ENCODE measurements at places on chromosomes 2 and 18.

DNA sequence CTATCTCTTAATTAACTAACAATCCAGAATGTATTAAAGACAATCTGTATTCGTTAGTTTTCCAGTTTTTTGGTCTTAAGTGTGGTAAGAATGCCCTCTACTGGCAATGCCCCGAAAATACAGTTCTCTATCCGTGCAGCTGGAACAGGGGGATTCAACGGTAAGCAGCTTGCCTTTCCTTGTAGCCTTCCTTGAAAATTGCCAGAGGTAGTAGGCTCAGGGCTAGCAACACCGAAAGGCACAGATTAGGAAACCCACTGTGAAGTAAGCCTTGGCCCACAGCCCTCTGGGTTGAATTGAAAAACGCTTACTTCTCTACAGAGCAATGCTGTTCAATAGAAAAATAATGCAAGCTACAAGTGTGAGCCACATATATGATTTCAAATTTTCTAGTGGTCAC is 17.1 kb upstream of the VPS4B start:
- peak; percentile 69 for DNase-seq

DNA sequence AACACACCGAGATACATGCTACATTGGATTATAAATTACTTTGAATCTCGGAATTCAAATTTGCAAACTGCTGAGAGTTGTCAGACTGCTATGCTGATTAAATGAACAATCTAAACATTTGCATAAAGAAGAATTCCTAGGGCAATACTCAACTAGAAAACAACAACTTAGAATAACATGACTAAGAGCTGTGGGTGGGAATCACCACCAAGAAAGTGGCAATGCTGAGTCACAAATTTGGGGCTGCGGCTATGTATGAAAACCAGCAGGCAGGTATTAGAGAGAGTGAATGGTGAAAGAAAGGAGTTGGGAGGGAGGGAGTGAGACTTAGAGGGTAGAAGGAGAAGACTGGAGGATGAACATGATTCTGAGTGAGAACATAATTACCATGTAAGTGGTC is 559.5 kb downstream of the PIK3C3 start:
- no peak for DNase-seq

DNA sequence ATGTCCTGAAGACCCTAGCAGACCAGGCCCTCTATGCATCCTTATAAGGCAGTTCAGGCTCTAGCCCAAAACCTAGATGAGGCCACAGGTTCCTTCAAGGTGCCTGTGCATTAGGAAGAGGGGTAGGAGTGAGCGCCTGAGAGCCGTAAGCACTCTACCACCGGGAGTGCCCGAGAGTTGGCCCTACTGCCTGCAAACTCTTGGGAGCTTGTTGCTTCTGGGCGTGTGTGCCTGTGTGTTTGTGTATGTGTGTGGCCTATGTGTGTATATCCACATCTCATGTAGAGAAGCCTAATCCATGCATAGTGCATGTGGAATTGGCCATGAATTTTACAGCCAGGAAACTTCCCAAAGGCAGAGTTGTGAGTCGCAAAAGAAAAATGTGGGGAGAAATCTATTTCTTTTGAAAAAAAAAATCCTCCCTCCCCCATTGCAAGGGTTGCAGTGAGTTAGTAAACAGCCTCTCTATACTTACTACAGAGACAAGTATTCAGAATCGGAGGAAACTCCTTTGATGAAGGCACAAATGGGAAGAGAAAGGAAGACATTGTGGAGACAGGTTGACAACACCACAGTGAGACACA is 96.8 kb downstream of the ADD2 start:
- DNase-seq: no peak

GRCh38 chr2:43178055-43178598 is 48.3 kb downstream of the ZFP36L2 start:
- no peak for DNase-seq

- no peak for DNase-seq
These were observed 100.0 kb upstream of the DTNA start for GRCh38 chr18:34609986-34610648.

DNA sequence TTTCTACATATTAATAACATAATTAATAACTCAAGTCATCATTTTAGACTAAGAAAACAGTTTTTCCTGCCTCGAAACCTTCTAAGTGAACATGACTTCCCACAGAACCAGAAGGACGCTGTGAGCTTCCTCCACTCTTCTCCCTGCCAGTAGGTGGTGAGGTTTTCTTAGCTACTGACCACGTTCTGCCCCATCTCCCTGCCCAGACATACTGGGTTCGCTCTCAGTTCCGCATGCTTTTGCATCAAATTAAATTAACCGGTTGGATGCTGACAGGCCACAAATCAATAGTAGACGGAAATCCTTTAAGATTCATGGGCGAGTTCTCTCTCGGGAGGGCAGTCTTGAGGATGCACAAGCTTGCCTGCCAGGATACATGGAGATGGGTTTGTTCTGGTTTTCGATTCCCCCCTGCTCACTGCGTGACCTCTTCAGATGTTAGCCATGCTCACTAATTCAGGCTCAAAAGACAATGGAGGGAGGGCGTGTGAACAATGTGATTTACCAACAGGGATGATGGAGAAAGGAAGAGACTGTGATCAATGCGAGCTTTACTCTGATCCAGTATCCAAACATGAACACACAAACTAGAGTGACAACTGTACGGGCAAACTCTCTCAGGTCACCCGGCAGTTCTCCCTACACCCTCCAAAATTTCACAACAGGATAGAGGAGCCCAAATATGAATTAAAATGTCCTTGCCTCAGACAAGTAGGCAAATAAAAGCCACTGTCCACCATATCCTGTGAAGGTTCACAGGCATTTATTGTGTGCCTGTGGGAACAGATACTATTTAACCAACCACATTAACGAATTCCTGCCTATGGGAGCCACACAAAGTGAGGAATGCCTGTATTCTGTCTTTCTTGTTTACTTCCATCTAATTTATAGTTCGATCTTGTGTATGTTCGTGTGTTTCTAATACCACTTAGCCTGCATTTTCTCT is 375.7 kb downstream of the EIPR1 start:
- no peak for DNase-seq

- peak; percentile 65 for DNase-seq
These were observed 655 bp downstream of the NPPC start for GRCh38 chr2:231925303-231926179.

- DNase-seq: no peak
These were observed 62.6 kb downstream of the CTAGE1 start for GRCh38 chr18:22355069-22355468.

DNA sequence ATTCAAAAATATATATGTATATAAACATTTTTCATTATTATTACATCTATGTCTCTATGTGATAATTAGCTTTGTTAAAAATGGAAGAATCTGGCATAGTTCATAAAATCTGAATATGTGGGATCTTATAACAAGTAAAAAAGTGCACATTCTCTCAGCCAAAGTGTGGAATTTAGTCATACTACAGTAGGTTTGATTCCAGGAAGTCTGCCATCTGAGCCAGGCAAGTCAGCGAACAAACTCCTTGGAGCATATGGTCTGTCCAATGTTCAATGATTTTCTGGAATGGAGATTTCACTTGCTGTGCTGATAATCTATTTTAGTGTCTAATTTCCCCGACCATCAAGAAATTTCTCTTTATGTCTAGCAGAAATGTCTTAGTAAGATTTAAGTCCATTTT is 1033.2 kb upstream of the NXPH2 start:
- no peak for DNase-seq

DNA sequence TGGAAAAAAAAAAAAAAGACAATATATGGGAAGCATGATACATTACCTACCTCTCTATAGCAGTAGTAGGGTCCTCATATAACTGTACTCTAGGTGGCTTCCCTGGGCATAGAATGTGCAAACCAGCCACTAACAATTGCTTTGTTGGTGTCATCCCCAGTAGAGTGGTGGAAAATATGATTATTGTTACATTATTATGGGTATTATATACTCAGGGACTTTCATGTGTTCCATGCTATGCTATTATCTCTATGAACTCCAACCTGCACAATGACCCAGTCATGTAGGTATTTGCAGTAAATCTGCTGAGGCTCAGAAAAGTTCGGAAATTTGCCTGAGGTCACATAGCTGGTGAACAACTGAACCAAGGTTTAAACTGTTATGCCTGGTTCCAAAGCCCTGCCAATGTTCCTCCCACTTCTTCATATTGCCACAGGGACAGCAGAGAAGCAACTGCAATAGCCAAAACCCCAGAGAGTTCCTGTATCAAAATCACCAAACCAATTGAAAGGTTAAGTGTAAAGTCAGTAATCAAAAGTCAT is 52.6 kb upstream of the MAP4K4 start:
- no peak for DNase-seq

- DNase-seq: peak; percentile 92
These were observed 70.8 kb upstream of the SMAD7 start for GRCh38 chr18:49021433-49022129.

DNA sequence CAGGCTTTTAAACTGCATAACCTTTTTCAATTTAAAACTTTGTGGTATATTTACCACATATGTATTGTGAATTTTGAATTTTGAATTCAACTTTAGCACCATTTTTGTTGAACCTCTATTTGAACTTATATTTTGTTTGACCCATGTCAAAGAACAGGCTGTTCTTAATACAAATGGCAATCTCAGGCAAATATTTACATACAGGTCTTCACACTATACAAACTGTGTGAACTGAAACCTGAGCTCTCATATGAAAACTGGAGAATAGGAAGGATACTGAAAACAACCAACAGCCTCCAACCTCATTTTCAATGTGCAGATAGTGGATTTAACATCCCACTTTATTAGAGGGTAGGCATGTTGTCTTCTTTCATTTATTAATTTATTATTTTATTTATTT is 491.8 kb downstream of the KCNJ3 start:
- DNase-seq: no peak

DNA sequence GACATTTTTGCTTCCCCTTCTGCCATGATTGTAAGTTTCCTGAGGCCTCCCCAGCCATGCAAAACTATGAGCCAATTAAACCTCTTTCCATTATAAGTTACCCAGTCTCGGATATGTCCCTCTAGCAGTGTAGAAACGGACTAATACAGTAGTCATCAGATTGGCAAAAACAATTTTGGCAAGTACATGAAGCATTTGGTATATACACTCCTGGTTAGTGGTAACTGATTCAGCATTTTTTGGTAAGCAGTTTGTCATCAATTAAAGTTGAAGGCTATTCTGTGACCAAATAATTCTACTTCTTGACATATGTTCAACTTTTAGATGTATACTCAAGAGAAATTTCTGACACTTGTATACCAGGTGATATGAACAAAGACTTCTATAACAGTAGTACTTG is 190.5 kb upstream of the STON1 start:
- DNase-seq: no peak

DNA sequence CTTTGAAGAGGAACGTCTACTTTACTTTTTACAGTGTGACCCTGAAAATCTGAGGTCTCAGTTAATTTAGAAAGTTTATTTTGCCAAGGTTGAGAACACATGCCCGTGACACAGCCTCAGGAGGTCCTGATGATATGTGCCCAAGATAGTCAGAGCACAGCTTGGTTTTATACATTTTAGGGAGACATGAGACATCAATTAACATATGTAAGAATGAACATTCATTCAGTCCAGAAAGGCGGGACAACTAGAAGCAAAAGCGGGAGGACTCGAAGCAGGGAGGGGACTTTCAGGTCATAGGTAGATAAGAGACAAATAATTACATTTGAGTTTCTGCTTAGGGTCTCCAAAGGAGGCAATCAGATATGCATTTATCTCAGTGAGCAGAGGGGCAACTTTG is 23.7 kb downstream of the ELMOD3 start:
- no peak for DNase-seq

DNA sequence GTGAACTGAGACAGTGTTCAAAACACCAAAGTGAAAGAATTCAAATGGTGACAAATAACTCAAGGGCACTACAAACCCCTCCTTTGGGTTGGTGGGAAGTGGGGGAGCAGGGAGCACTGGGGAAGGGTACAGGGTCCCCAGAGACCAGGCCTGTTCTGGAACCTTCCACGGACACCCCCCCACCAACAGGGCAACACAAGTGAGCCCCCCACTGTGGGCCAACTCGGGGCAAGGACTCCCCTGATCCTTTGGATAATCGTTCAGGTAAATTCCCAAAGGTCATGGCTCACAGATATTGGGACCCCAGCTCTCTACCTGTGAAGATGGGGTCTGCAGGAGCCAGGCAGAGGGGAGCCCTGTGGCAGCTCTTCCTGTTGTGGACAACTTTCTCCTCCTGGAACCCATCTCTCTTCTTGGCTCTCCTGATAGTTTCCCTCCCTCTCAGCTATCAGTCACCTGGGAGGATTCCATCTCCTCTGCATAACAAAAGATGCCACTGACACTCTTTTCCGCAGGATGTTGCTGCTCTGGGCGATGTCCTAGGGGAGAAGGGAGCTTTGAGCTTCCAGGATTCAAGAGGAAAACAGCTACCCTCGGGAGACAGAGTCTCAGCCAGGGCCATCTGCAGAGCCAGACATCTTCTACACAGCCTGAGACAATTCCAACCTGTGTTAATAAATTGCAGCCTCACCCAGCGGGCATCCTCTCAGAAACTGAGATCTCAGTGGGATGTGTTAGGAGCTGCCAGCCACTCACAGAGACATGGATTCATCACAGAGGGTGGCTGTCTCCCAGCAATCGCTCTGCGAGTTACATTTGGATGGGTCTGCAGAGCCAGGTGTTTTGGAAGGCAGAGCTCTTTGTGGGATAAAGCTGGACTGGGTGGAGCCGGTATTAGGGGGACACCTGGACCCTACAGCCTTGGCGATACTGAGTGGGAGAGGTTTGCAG is 35.4 kb downstream of the MBP start:
- DNase-seq: no peak

GRCh38 chr2:177118636-177119035 is 94.0 kb upstream of the HNRNPA3 start:
- DNase-seq: no peak

- DNase-seq: no peak
These were observed 705 bp downstream of the YES1 start for GRCh38 chr18:811182-811891.

GRCh38 chr2:28346587-28346986 is 46.1 kb upstream of the FOSL2 start:
- no peak for DNase-seq

DNA sequence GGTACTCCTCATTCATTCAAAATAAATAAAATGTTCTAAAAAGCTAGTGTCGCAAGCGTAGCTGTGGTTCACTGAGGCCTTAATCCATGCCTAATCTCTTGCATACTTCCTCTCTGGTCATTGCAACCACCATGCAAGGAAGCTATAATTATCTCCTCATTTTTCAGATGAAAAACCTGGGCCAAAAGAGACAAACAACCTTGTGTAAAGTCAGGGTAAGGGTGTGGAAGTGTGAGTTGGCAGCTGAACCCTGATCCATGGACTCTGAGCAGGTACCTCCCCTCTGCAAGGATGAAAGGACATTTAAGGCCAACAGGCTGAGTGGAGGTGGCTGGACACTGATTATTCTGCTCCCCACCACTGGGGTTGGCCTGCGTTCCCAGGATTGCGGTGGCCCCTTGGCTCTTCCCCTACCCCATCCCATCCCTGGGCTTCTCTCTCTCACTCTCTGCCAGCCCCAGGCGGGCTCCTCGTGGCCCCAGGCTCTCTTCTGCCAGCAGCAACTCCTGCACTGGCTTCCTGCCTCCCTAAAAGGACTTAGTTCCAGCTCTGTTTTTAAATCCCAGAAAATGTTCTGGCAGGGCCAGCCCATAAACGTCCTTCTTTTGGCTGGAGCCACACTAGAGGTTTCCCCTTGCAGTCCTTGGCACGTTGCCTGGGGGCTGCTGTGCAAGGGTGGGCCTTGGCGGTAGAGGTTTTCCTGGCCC is 72.0 kb upstream of the AFF3 start:
- no peak for DNase-seq

GRCh38 chr2:233049194-233049761 is 10.9 kb upstream of the INPP5D start:
- DNase-seq: no peak

- no peak for DNase-seq
These were observed 28.1 kb downstream of the PIK3C3 start for GRCh38 chr18:41982942-41983660.
